Activated CD8-positive, alpha-beta memory T cell treated with anti-CD3 and anti-CD28 coated beads, Interleukin-2, amount 10 ng/mL, durations not matched to agents 7 days and 5 days (primary cell): ENCODE measurements at places on chromosomes 5 and 9. TPM values are rescaled to one million over a fixed set of nuclear protein-coding genes. Genes with fewer than 3 reads are reported as not detected.
A peak's percentile ranks its signal among the peaks of the same experiment; 100 is the strongest.

PCDHGC4 gene
- total RNA-seq: not detected

GNAQ gene
- 24.2 TPM for total RNA-seq

PFN3 gene
- not detected for total RNA-seq

MARCHF3 gene
- 1.6 TPM for total RNA-seq

SV2C gene
- total RNA-seq: 0.26 TPM

GRCh38 chr9:1952001-1952400 is 63.1 kb upstream of the SMARCA2 start:
- no peak overlapping the region for H3K4me3 ChIP-seq
- H3K27ac ChIP-seq: no peak overlapping the region
- H3K27me3 ChIP-seq: peaks cover 11% of the 10 kb centered on the region

DNA sequence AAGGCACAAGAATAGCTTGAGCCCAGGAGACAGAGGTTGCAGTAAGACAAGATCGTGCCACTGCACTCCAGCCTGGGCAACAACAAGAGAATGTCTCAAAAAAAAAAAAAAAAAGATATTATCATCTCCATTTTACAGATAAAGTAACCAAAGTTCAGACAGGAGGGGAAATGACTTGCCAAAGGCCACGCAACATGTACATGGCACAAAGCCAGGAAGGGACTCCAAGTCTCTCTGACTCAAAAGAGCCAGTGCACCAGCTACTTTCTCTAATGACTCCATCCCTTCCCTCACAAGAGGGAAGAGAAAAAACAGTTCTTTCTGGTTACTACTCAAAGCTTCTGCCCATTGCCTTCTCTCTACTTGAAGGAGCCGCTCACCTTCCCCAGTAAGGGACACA is 34.1 kb downstream of the SIL1 start:
- H3K27ac ChIP-seq: no peak overlapping the region
- DNase-seq: no peak
- H3K27me3 ChIP-seq: no peaks in the 10 kb centered on the region
- H3K36me3 ChIP-seq: no peaks in the 10 kb centered on the region

DNA sequence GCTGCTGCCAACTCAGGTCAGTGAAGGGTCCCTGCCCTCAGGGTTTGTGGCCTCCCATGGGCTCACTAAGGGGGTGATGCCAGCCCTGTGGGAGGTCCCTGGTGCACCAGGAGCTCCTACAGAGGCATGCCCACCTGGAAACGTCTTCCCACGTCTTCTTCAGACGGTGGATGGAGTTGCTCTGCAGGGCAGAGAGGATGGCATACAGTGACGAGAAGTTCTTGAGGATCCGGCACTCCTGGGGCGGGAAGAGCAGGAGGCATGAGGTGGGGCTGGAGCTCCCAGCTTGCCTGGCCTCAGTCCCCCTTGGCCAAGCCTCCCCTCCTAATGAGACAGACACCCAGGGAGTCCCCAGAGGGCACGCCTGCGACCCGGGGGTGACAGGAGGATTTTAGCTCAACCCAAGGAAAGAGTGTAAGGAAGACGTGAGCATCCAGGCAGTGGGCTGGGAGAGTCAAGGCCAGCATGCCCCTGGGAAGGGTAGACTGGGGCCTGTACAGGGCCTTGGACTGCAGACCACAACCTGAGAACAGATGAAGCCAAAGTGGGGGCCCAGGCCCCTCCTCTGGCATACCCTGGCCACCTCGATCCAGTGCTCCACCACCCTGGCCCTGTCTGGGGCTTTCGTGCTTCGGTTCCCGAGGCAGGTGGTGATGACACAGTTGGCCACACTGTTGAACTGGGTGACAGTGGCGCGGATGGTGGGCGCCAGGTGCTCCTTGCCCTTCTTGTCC is 14.4 kb downstream of the RALGDS start:
- H3K4me1 ChIP-seq: no peaks in the 10 kb centered on the region
- no peak overlapping the region for H3K4me3 ChIP-seq
- no peak for DNase-seq
- H3K27me3 ChIP-seq: no peaks in the 10 kb centered on the region
- no peak overlapping the region for H3K27ac ChIP-seq

- no peaks in the 10 kb centered on the region for H3K36me3 ChIP-seq
- no peaks in the 10 kb centered on the region for H3K27me3 ChIP-seq
- H3K4me3 ChIP-seq: no peak overlapping the region
- no peak overlapping the region for H3K27ac ChIP-seq
- no peaks in the 10 kb centered on the region for H3K4me1 ChIP-seq
- no peak for DNase-seq
Observed at GRCh38 chr5:121660142-121660541, 191.5 kb upstream of the FTMT start.

- no peak overlapping the region for H3K27ac ChIP-seq
- H3K4me1 ChIP-seq: peaks cover 27% of the 10 kb centered on the region
- no peaks in the 10 kb centered on the region for H3K36me3 ChIP-seq
- H3K27me3 ChIP-seq: peaks cover 15% of the 10 kb centered on the region
- no peak overlapping the region for H3K4me3 ChIP-seq
- no peak for DNase-seq
Observed at GRCh38 chr5:55858104-55858503, 6.9 kb downstream of the IL31RA start.

DNA sequence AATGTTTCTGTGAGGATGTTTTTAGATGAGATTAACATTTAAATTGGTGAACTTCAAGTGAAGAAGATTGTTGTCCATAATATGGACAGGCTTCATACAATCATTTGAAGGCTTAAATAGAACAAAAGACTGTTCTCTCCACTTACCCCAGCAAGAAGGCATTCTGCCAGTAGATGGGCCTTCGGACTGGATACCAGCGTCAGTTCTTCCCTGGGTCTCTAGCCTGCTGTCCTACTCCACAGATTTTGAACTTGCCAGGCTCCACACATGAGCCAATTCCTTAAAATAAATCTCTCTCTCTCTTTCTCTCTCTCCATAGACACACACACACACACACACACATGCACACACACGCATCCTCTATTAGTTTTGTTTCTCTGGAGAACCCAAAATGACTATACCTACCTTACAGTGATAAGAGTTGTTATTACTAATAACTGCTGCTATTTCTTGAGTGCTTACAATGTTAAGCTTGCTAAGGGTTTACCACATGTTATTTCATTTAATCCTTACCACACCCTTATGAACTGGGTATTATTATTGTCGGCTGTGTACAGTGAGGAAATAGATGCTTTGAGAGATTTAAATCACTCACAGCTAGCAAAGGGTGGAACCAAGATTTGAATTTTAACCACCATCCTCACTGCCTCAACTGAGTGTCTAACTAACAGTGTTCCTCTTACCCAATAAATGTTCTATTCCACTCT is 19.8 kb upstream of the IQGAP2 start:
- H3K4me3 ChIP-seq: no peak overlapping the region
- peak overlapping the region; percentile 7 for H3K27ac ChIP-seq
- no peak for DNase-seq
- no peaks in the 10 kb centered on the region for H3K27me3 ChIP-seq
- no peaks in the 10 kb centered on the region for H3K36me3 ChIP-seq

DNA sequence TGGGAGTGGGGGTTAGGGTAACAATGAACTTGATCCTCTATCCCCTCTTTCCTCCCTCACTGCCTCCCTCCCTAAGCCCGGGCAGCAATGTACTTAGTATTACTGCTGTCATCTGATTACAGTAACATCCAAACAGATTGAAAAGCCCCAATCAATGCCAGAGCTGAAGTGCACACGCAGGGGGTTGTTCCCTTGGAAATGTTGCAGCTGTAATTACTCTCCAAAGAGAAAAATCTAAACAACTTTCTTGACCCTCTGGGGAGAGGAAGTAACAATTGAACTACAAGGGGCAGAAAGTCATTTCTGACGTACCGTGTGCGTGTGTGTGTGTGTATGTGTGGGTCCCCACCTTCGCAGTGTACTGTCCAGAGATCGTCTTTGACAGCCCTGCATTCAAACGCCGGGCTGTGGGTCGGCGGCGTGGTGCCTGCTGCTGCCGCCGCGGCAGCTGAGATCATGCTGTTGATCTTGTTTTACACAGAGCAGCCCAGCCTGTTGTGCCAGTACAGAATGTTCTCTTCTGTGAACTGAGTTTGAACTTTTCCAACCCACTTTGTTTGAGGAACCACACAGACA is 66.0 kb upstream of the KLF9 start:
- no peak overlapping the region for H3K4me3 ChIP-seq
- H3K36me3 ChIP-seq: no peaks in the 10 kb centered on the region
- DNase-seq: no peak
- no peaks in the 10 kb centered on the region for H3K4me1 ChIP-seq
- no peak overlapping the region for H3K27ac ChIP-seq

GRCh38 chr5:96043446-96043845 is 81.8 kb upstream of the ELL2 start:
- peaks cover 3% of the 10 kb centered on the region for H3K27me3 ChIP-seq
- no peak overlapping the region for H3K27ac ChIP-seq
- no peak overlapping the region for H3K4me3 ChIP-seq
- no peak for DNase-seq
- no peaks in the 10 kb centered on the region for H3K4me1 ChIP-seq
- H3K36me3 ChIP-seq: peaks cover 3% of the 10 kb centered on the region

- no peaks in the 10 kb centered on the region for H3K27me3 ChIP-seq
- DNase-seq: no peak
- H3K36me3 ChIP-seq: peaks cover 35% of the 10 kb centered on the region
Observed at GRCh38 chr5:76456258-76456657, 53.2 kb downstream of the IQGAP2 start.

GRCh38 chr5:82072138-82072537 is 100.3 kb downstream of the ATG10 start:
- H3K36me3 ChIP-seq: peaks cover 6% of the 10 kb centered on the region
- no peak overlapping the region for H3K4me3 ChIP-seq
- DNase-seq: no peak
- H3K4me1 ChIP-seq: peaks cover 5% of the 10 kb centered on the region
- no peak overlapping the region for H3K27ac ChIP-seq
- no peaks in the 10 kb centered on the region for H3K27me3 ChIP-seq

DNA sequence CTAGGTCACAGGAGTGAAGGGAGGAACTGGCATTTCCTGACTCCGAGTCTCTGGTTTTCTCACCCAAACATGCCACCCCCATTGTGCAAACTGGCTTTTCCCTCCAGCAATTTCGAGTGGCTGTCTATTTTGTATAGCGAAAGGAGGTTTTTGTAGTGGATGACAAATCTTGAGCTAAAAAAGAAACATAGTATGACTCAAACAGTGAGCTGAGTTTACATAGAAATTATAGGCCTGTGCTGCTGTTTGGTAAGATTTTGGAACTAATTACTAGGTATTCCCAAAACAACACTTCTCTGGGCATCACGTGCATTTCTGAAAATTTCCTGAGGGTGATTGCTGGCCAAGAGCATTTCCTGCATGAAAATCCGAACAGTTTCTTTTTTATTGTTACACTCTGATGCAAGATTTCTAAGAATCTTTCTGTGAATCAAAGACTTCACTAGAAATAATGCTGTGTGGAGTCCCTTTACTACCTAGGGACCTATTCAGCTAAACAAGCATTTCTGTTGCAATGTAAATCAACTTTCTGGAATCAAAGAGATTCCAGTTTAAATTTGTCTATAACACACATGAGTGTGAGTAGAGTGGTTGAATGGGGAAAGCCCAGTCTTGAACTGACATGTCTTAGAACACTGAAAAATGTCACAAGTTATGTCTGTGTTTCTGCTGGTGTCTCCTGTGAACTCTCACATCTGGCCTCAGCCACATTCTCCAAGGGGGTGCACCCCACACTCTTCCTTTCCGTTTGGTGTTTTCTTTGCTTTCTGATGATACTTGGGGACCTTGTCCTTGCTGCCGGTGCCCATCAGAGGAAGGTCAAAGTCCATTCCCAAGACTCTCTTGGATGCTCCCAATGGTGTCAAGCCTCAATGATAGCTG is 33.3 kb upstream of the DAPK1 start:
- no peak for DNase-seq
- H3K4me1 ChIP-seq: peaks cover 11% of the 10 kb centered on the region
- H3K4me3 ChIP-seq: no peak overlapping the region
- H3K27me3 ChIP-seq: no peaks in the 10 kb centered on the region
- H3K36me3 ChIP-seq: no peaks in the 10 kb centered on the region
- no peak overlapping the region for H3K27ac ChIP-seq

DNA sequence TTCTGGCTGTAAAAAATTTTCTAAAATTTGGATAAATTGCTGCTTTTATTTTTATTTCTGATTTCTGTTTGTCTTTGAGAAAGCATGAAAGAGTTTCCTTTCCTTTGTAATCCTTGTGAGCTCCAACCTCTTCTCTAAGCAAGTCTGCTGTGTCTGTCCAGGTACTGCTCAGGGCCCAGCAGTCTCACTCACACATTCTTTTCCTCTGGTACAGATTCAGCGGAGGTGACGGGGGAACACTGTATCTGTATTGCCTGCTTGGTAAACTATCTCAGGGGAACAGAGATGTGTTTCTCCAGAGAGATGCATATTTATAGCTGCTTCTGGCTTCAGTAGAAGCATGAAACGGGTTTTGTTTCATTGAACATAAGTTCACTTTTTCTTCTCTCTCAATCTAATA is 60.5 kb downstream of the NUP214 start:
- no peak overlapping the region for H3K27ac ChIP-seq
- H3K27me3 ChIP-seq: no peaks in the 10 kb centered on the region
- no peak overlapping the region for H3K4me3 ChIP-seq
- no peak for DNase-seq

DNA sequence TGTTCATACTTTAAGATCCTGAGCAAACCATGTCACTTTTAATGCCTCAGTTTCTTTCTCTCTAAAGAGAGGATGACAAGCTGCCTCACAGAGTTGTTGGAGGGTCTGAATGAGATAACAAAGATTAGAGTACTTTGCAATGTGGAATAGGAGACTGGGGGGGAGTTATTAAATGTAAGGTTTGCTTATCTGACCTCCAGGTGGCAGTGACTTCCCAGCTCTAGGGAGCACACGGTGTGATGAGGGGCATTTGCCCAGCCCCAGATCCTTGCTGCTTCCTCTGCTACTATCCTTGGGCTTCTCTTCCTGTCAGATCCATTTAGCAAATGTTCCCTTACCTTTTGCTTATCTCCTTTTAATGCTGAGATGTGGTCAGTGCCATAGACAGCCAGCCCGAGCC is 30.7 kb downstream of the ENHO start:
- H3K4me3 ChIP-seq: no peak overlapping the region
- no peaks in the 10 kb centered on the region for H3K4me1 ChIP-seq
- no peak for DNase-seq
- peaks cover 24% of the 10 kb centered on the region for H3K27me3 ChIP-seq
- no peaks in the 10 kb centered on the region for H3K36me3 ChIP-seq

- H3K27ac ChIP-seq: no peak overlapping the region
- no peaks in the 10 kb centered on the region for H3K4me1 ChIP-seq
- no peaks in the 10 kb centered on the region for H3K36me3 ChIP-seq
- H3K4me3 ChIP-seq: no peak overlapping the region
Observed at GRCh38 chr5:100402071-100402470, 133.1 kb upstream of the FAM174A start.

GRCh38 chr5:28603869-28604268 is 1565.5 kb upstream of the CDH9 start:
- H3K4me1 ChIP-seq: no peaks in the 10 kb centered on the region
- H3K27ac ChIP-seq: no peak overlapping the region
- no peaks in the 10 kb centered on the region for H3K36me3 ChIP-seq
- DNase-seq: no peak
- H3K4me3 ChIP-seq: no peak overlapping the region
- no peaks in the 10 kb centered on the region for H3K27me3 ChIP-seq
